Stimulated activated CD8-positive, alpha-beta memory T cell treated with anti-CD3 and anti-CD28 coated beads, Interleukin-15, amount 100 ng/mL, for 4 hours (primary cell): ENCODE measurements at places on chromosomes 3 and 15.

GRCh38 chr3:46282696-46283095 lies 40.4 kb downstream of the CCR3 start:
- no peak for DNase-seq

GRCh38 chr15:71207141-71207540 lies 91.9 kb downstream of the THSD4 start:
- no peak for DNase-seq

DNA sequence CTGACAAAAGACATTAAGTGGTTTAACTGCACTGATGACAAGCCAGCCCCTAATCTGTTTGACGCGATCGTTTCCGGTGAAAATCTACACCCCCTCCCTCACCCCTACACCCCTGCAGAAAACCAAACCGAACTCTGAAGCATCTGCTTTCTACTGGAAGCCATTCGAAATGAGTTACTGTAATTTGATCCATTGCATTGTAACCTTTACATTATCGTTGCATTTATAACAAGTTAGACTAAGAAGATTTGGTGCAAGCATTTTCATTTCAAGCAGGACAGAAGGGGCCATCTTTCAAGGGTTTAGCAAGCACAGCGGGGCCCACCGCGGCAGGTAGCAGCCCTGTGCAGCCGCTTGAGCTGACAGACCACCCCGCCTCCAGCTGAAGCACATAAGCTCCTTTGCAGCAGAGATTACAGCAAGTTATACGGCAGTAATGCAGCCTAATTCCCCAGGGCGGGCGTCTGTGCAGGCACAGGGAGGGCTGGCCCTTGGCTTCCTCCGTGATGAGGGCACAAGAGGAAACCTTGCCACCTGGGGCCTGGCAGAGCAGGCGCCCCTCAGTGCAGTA lies 79.3 kb downstream of the CHSY1 start:
- DNase-seq = no peak

GRCh38 chr15:90231028-90232017 lies 2.4 kb downstream of the CIB1 start:
- peak; percentile 48 for DNase-seq

GRCh38 chr3:39275963-39276593 lies 3.8 kb downstream of the CX3CR1 start:
- DNase-seq = no peak

GRCh38 chr15:78265752-78266224 lies 1.4 kb downstream of the DNAJA4 start:
- no peak for DNase-seq

DNA sequence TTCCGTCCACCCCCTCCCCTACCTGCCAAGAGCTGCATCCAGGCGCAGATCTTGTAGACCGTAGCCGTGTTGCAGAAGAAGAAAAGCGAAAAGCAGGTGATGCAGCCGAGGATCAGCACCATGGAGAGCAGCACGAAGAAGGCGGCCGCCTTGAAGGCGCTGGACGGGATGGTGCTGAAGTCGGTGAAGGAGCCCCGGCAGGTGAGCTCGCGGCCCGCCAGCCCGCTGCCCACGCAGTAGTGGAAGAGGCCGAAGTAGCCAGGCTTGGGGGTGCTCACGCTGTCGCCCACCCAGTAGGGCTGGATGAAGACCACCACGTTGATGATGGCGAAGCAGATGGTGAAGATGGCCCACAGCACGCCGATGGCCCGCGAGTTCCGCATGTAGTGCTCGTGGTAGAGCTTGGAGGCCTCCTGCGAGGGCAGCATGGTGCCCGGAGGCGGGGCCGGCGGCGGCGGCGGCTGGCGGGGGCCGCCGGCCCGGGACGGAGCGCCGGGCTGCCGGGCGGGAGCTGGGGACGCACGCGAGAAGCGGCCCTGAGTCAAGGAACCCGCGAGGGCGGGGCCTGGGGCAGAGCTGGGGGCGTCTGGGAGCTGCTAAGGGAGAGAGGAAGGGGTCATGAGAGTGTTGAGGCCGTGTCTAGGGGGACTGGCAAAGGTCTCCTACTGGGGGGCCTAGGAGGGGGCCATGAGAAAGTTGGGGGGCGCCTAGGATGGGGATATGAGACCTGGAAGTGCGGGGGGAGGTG lies 1.2 kb downstream of the LHFPL4 start:
- DNase-seq = no peak

DNA sequence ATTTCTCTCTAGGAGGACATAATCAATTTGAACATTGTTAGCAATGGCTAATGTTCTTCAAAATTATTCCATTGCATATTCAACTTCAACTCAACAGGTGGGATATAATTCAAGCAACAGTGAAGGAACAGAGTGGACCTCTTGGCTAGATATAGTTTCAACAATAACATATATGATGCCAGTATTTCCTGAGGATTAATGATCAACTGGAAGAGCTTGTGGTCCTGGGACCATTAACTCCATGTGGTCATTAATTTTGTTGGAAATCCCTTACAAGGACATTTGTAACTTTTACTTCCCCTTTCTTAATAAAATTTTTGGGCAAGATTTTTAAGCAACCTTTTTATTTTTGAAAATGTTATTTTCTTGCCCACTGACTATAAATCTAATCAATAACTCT lies 54.3 kb upstream of the ROBO2 start:
- DNase-seq = no peak

DNA sequence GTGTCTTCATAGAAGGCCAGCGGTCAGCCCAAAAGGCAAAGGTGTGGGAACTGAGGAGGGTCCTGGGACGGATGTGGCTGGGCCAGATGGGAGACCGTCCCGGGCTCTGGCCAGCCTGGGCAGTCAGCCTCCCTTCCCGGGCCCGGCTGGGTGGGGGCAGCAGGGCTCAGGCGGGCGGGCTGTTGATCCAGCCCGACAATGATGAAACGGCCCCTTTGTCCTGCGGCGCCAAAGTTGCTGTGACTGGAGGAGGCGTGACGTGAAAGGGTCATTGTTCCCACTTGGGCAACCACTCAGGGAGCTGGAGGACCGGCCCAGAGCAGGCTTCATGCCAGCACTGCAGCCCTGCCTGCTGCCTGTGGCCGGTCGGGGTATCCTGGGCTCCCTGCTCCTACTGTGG lies 16.5 kb downstream of the DUSP7 start:
- DNase-seq = no peak

DNA sequence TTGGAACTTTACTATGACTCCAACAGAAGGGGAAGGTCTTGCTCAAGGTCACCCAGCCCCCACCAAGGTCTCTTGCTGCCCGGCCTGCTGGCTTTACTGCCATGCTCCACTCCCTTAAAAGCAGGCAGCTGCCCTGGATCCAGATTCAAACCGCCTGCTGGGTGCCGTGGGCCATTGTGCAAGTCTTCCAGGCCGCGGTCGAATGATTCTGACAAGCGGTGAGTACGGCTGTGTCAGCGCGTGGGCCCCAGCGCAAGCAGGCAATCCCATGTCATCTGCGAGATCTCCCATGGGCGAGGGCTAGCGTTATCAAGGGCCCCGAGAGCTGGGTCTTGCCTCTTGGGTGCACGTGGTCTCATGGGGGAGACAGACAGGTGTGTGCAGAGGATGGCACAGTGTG lies 37.6 kb downstream of the CORO2B start:
- no peak for DNase-seq

DNA sequence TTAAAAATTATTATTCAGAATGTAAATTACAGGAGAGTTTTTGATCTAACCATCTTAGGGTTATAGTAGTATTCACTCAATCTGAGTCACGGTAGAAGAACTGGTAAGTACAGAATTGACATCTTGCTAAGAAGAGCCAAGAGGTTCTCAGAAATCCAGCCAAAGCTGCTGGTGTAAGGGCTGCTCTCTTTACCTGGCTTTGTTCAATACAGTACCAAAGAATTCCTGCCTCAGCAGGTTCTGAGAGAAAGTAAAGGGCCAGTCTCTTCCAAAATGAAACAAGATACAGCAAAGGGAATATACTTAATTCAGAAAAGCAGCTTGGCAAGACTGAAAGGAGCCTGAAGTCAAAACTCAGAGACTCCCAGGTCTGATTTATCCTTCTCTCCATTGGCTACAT lies 193.1 kb downstream of the TNIK start:
- DNase-seq = no peak

DNA sequence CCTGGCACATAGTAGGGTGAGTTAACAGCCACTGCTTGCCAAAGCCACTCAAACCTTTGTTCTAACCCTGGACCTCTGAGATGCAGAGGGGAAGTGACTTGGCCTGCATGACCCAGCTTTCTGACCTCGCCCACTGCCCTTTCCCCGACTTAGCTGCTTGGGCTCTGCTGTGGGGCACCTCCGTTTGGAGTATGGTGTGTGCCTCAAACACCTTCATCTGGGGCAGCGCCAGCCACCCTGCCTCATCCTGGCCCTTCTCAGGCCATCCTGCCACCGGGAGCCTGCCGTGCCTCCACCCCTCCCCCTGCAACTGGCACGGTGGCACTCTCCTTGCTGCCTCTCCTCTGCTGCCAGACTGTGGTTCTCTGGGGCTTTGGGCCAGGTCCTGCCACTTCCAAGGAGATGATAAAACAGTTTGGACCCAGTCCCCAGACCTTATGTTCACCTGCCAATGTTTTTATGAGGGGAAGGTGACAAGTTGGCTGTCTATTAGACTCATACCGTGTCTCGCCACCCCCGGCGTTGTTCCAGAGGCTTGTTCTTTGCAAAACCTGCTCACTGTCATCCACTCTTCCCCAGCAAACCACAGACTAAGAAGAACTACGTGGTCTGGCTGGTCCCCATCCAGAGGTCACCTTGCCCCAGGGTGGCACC lies 32.2 kb downstream of the SLC6A6 start:
- no peak for DNase-seq

- no peak for DNase-seq
Measured at GRCh38 chr3:31054032-31054431, 159.6 kb upstream of the GADL1 start.

- DNase-seq = no peak
Measured at GRCh38 chr3:157810924-157811718, 295.1 kb downstream of the SHOX2 start.

DNA sequence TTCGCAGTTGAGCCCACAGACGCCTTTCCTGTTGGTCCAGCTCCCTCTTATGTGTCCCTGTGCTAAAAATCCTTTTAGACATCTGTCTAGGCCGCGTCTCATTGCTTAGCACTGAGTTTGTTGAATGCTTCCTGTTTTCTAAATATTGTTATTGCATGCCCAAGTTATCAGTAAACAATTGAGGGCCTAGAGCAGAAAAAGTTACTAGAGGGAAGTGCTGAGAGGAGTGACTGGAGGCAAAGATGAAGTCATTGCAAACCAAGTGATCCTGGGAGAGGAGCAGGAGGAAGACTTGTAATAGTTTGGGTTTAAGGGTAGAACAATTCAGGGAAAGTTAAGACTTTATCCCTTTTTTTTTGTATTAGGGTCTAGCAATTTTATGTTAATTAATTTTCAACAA lies 88.1 kb downstream of the DCUN1D1 start:
- no peak for DNase-seq

DNA sequence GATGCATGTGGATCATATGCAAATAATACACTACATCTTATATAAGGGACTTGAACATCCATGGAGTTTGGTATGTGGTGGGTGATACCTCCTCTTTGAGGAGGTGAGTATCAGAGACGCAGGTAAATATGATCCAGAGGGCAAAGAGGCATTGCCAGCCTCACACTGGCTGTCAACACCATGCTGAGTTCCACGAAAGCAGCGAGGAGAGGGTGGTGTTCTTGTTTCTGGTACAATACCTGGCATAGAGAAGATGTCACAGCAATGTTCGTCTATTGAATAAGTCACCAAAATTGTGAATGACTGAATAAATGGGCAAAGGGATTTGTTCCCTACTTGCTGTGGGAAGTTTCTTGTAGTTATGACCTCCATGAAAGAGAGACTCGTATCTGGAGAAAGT lies 182.2 kb downstream of the SNRPN start:
- DNase-seq = no peak

DNA sequence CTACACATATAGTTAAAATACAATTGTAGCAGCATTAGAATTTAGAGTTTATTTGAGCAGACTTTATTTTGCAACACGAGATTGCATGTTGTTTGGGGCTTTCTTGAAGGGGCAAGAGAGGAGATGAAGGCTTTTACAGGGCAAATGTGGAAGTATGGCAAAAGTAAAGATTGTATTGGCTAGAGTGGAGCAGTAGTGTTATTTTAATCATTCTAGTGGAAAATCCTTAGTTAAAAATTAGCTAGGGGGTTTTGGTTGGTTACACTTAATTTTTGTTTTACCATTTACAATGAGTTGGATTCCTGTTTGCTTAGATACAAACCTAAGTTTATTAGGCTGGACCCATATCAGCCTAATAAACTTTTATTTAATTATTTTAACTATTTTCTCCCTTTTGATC lies 4.6 kb downstream of the OR5H15 start:
- DNase-seq = no peak

DNA sequence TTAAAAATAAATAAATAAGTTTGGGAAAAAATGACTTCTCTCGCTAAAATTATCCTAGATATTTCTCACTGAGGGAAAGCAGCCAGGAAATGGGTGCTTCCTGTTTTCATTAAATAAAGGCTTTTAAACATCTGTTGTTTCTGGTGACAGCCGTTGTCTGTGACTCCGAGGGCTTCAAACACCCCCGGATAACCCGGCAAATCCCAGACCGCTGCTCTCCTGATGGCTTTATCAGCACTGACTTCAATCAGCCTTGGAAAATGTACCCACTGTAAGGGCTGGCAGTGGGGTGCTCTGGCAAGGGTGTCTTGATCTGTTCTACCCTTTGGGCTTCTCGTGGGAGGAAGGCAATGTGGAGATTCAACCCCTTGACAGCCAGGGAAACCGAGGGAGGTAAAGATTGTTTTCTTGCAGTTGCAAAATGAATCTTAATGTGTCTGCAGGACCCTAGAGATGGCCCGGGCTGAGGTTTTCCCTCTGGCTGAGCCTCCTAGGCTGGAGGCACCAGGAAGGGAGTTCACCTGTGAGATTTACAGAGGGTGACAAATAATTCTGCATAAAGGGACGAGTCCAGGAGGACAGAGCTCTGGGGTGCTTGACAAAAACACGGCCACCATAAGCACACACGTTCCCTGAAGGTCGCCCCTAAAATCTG lies 33.6 kb upstream of the SEC13 start:
- no peak for DNase-seq

- DNase-seq = no peak
Measured at GRCh38 chr3:71813073-71813472, 28.1 kb upstream of the PROK2 start.

DNA sequence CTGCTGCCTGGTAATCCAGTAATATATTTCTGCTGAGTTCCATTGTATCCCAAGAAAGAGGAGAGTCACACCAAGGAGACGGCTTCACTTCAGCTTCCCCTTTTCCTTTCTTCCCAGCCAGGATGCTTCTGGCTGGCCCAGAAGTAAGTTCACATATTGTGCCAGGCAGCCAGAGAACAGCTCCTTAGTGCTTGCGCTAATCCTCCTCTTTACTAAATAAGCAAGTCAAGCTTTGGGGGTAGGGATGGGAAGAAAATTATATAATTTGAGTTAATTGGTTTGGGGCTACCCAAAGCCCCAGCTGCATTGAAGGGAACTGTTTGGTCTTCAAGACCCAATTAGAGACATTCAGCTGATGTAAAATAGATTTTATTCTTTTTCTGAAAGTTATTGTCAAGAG lies 218.8 kb upstream of the HES1 start:
- no peak for DNase-seq

GRCh38 chr15:100836501-100836900 lies 43.1 kb upstream of the ALDH1A3 start:
- DNase-seq = no peak

DNA sequence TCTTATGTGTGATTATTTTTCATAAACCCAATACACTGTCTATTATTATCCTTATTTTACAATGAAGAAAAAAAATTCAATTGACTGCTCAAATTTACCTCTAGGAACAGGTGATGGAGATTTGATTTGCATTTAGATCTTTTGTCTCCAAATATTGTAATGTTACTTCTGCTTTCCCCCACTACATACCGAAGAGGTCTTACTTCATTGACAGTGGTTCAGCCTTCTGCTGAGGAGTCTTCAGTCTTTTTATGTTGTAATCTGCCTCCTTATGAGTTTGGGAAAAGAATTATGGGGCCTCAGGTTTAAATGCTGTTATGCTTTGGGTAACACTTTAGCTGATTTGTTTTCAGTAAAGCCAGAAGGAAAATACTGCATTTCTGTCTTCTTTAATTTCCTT lies 199.5 kb downstream of the LPP start:
- DNase-seq = no peak
